ENCODE measurements at places on chromosomes 1 and 21.

DNA sequence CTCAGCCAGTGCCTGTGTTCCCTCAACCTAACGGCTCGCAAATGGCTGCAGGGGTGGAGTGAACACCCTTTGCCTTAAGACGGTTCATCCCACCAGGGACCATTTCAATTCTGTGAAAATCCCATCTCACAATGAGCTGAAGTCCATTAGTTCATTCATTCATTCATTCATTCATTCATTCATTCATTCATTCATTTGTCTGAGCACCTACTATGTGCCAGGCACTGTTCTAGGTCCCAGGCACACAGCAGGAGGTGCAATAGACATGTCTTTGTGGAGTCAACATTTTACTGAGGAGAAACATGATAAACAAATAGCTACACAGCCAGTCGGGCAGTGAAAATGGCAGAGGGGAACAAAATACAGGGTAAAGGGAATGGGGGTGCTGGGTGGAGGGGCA is 618.8 kb downstream of the MATN1 start:
- DNase-seq: no peak

- DNase-seq: no peak
These were observed 45.6 kb upstream of the RBM34 start for GRCh38 chr1:235206533-235207208.

DNA sequence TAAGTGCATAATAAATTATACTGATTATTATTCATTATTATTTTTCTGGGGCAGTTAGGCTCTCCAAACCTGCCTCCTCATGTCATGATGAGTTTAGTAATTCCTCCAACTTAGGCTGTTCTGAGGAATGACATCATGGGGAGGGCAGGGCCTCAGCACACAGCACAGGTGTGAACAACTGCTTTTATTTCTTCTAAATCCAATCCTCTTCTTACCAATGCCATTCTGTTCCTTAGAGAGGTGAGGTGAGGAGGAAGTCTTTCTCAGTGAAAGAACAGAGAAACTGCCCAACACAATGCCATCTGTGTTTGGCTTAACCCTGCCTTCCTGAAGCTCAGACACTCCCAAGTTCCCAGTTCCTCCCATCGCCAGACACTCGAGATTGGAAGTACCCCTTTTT is 45.4 kb upstream of the WASF2 start:
- no peak for DNase-seq

DNA sequence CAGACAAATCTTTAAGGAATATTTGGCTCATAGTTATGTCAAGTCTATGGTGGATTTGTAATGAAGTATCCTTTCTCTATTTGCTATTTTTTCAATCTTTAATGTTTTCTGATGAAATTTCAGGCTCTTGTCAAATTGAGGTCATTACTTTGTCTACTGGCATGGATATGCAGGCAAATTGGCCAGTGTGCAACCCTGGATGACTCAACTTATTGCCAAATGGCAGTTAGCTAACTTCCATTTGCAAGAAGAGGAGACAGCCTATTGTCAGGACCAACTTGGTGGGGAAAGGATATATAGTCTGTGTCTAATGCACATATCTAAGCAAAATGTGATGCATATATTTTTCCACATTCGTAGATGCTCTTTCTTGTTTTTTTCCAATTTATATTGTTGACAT is 530.5 kb downstream of the PTBP2 start:
- no peak for DNase-seq

DNA sequence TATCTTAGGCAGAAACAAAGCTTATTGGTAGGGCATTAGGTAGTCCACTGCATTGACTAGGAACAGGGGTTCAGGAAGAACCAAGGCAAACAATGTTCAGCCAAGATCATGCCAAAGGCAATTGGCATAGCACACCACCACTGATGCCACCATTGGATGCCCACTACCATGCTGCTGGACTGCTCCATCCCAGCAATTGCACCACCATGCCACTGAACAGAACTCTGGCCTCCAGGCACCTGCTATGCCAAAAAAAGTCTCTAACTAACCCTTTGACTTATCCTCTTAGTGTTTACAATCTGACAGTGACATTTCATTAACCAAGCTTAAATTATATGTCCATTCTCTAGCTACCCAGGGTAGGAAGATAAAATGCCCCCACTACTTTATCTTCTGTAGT is 509.6 kb upstream of the CAMK1G start:
- DNase-seq: no peak

DNA sequence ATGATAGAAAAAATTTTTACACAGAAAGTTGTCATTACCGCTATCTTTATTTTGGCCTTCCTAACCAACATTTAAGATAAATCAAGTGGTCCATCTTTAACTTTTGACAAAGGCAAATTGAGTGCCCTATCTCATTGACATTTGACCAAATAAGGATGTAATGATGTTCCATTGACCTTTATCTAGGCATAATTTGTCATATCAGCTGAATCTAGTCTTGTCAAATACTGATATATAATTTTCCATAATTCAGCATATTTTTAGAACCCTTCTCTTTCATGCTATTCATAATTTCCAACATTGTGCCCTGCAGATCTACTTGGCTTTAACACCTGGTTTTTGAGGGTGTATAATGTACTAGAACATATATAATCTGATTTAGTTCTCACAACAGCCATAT is 63.8 kb downstream of the XCL1 start:
- no peak for DNase-seq

DNA sequence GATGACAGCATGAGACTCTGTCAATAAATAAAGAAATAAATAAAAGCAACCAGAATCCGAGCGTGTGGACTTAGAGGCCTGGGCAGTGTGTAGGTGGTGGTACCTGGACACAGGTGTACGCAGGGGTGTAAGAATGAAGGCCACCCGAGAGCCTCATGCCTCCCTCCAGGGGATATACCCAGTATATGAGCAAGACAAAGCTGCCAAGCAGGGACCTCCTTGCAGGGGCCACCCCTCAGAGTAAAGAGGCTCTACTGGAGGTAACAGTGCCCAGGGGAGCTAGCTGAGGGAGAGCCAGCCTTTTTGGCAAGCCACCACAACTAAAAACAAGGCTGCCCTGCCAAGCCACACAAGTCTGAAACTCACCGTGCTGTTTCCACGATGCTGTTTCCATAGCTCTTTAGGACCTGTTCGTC is 179.2 kb upstream of the RAB4A start:
- DNase-seq: no peak

- no peak for DNase-seq
These were observed 25.2 kb upstream of the SSX2IP start for GRCh38 chr1:84715342-84716019.

DNA sequence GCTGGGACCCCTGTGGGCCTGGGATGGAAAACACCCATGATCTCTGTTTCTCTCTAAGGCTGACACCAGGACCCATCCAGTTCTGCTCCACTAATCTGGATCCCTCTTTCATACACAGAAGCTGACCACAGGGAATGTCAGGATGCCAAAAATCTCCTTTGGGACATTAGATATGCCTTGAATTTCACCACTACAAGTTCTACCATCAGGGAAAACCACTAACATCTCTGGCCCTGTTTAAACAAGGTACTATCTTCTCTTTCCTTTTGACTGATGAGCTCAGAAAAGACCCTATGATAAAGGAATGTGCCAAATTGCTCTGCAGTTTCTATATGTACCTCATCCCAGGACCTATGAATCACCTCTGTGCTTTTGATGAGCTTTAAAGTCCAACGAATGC is 10.2 kb upstream of the PLXNA2 start:
- no peak for DNase-seq

DNA sequence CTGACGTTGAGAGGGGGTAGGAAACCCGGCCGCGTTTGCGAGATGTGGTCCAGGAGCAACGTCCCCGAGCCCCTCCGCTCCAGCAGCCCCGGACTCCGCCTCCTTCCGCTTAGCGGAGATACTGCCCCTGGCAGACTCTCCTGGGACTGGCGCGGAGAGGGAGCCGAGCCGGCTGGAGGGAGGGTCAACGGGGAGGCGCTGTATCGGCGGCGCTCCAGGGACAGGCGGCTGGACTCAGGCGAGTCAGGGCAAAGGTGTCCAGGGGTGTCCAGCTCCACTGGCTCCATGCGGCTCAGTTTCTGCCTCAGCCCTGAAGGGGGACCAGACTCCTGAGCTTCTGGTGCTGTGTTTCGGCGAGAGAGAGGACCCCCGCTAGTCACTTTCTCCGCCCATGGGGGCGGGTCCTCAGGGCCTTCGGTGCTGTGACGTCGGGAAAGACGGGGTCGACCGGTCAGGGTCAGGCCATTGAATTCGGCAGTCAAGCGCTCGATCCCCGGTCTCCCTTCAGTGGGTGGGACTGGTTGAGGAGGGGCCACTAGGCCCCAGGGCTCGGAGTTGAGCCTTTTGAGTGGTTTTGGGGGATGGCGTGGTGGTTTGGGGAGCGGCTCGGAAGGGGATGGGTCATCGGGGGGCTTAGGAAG is 2.8 kb upstream of the LIX1L start:
- DNase-seq: peak; percentile 88

GRCh38 chr1:83742446-83742845 is 256.5 kb downstream of the TTLL7 start:
- no peak for DNase-seq

GRCh38 chr1:27504588-27505419 is 14.8 kb upstream of the WASF2 start:
- DNase-seq: no peak
